ENCODE measurements at places on chromosomes 6 and 20. TPM values are rescaled to one million over a fixed set of nuclear protein-coding genes. Genes with fewer than 3 reads are reported as not detected.
A peak's percentile ranks its signal among the peaks of the same experiment; 100 is the strongest.

Gene DEF6
- total RNA-seq, result 5.7 TPM

Gene SLC26A8
- 2.9 TPM for total RNA-seq

Gene NOX3
- total RNA-seq, result not detected

Gene EPM2A
- total RNA-seq, result 17.8 TPM

Gene SLC4A11
- 12.1 TPM for total RNA-seq

Gene RSPO4
- total RNA-seq, result 0.74 TPM

GRCh38 chr20:16864963-16865362 lies 116.8 kb downstream of the OTOR start:
- DNase-seq, result no peak

DNA sequence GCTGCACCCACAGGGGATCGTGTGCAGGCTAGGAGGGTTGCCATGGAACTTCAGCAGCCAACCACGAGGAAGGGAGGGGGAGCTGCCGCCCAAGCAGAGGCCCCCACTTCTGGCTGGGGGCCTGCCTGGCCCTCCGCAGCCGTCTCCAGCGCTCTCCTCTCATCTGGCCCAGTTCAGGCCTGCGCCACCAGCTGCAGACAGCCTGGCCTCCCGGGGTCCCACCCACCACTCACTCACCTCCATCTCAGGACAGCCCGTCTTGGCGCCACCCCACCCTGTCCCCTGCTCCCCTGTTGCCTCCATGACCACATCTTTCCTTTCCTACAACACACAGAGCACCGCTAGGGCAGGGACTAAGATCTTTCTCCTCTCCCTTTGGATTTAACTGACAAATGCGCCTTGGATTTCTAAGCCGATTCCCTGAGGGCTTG lies 98.7 kb downstream of the ANKRD60 start:
- DNase-seq, result no peak

DNA sequence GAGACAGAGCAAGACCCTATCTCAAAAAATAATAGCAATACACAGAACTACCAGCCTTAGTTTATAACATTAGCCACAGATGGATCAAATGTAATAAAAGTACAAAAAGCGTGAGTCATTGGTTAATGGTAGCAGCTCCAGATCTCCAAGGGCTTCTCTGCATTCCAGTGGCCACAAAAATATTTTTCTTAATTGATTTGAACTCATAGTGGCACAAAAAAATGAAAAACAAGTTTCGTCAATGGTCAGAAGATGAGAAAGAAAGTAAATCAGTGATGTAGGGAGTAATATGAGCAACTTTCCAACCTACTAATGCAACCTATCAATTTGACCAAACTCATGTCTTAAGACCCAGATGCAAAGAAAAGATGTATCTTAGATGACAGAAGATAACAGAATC lies 79.6 kb downstream of the CEP57L1 start:
- DNase-seq, result no peak

- peak; percentile 31 for DNase-seq
Observed at GRCh38 chr6:7155871-7156579, 48.3 kb downstream of the RREB1 start.

DNA sequence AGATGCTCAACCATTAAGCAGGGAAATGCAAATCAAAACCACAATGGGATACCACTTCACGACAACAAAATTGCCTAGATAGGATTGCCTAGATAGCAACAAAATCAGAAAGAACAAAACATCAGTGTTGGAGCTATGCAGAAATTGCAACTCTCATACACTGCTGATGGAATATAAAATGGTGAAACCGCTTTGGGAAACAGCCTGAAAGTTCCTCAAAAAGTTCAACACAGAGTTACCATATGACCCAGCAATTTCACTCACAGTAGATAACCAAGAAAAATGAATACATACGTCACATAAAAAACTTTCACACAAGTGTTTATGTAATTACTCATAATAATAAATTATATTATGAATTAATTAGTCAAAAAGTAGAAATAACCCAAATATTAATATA lies 78.3 kb downstream of the MAFB start:
- no peak for DNase-seq

- no peak for DNase-seq
Observed at GRCh38 chr20:59821788-59822187, 111.6 kb downstream of the SYCP2 start.

DNA sequence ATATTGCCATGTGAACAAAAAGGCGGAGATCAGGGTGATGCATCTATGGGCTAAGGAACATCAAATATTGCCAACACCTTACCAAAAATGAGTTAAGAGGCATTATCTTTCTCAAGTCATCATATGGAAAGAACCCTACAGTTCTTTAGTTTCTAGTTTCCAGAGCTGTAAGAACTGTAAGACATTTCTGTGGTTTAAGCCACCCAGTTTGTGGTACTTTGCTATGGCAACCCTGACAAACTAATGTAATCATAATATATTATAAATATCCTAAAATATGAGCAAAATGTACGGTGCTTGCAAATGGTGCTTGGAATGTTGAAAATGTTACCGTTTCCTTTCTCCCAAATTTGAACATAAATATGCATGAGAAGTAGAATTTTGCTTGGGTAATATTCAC lies 349.6 kb downstream of the PHF3 start:
- no peak for DNase-seq

DNA sequence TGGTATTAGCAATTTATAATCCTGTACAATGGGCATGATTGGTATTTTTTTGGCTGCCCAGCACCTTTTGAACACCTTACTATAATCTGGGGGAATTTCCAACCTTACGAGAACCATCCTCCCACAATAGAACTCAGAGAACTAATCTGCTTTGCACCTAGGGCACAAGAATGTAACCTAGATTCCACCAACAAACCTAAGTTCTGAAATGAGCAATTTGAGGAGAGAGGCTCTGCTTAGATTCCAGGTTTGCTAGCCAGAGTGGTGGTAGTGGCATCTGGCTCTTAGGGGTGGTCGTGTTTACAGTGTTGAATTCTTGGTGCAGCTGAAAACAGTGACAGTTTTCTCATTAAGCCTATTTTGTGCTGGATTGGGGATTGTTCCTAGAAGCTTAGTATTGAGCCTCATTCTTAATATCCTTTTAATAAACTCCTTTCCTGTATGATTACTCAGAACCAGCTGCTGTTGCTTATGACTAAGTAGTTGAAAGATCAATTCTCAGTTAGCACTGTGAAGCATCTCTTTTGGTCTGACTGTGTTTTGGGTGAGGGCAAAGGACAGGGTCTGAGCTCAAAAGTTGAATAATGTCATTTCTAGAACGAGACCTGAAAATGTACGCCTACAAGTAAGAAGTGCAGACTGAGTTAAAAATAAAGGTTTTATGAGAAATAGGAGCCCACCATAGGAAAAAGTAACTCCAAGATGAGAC lies 385.6 kb downstream of the CDKAL1 start:
- no peak for DNase-seq

DNA sequence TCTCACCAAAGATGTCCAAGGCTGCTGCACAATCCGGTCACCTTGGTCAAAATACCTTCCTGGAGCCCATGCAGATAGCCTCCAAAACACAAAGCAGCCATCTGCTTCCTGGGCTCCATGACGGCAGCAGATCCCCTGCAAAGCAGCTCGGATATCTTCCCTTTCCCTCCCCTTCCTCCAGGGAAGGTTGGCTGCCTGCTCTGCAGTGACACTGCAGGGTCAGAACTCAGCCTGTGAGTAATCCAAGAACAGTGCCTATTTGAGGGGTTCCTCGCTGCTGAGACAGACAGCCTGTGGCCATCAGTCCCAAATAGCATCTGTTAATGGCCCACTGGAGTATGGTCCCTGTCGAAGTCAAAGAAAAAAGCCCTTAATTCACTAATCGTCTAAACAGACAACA lies 270.8 kb downstream of the PREX1 start:
- DNase-seq, result peak; percentile 9

DNA sequence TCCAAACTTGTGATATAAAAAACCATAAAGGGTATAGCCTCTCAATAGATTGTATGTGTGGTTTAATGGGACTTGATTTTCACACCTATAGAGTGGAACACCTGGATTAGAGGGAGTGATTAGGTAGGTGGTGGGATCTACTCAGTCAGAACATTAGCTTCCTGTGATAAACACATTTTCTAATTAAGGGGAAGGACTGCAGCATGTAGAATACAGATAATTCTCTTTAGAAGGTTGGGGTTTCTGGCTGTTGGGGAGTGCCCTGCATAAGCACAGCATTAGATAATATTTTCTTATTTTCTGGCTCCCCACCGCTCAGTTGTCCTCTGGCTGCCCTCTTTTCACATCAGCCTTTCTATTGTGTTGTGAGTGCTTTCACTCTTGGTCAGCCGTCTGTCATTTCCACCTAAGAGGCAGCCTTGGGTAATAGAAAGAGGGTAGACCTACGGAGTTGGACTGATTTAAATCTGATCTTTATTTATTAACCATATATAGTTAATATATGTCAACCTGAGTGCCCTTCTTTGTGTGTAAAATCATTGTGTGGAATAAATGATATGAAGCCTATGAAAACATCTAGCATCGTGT lies 8.0 kb downstream of the CSE1L start:
- DNase-seq, result no peak

GRCh38 chr6:119446609-119447008 lies 97.0 kb upstream of the MAN1A1 start:
- DNase-seq, result no peak

DNA sequence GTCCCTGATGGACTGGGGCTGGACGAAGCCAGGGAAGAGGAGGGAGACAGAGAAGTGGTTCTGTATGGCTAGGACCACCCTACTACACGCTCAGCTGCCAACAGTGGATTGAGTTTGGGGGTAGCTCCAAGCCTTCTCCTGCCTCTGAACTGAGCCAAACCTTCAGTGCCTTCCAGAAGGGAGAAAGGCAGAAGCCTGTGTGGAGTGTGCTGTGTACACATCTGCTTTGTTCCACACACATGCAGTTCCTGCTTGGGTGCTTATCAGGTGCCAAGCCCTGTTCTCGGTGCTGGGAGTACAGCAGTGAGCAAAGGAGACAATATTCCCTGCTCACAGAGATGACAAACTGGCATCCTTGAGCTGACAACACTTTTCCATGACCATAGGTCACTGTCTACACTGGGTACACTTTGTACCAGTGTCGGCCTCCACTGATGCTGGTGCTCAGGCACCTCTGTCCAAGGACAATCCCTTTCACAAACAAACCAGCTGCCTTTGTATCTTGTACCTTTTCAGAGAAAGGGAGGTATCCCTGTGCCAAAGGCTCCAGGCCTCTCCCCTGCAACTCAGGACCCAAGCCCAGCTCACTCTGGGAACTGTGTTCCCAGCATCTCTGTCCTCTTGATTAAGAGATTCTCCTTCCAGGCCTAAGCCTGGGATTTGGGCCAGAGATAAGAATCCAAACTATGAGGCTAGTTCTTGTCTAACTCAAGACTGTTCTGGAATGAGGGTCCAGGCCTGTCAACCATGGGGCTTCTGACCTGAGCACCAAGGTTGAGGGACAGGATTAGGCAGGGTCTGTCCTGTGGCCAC lies 11.3 kb upstream of the RBCK1 start:
- DNase-seq, result no peak

- no peak for DNase-seq
Observed at GRCh38 chr6:151431337-151431736, 20.6 kb downstream of the RMND1 start.

DNA sequence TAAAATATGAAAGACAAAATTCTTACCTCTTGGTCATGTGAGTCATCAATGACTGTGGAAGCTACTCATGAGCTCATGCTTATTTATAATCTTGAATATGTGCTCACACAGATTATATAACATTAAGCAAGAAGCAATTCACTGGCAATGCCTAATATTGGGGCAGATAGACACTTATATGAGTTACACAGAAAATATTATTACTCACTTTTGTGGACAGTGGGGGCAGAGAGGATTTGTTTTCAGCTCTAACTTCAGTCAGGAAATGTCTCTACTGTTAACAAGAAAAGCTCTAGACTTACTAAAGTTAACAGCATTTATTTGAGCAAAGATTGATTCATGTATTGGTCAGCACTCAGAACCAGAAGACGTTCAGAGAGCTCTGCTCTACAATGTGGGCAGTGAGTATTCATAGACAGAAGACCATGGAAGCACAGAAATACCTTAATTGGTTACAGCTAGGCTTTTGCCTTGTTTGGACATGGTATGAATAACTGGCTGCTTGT lies 85.8 kb upstream of the AHI1 start:
- no peak for DNase-seq

DNA sequence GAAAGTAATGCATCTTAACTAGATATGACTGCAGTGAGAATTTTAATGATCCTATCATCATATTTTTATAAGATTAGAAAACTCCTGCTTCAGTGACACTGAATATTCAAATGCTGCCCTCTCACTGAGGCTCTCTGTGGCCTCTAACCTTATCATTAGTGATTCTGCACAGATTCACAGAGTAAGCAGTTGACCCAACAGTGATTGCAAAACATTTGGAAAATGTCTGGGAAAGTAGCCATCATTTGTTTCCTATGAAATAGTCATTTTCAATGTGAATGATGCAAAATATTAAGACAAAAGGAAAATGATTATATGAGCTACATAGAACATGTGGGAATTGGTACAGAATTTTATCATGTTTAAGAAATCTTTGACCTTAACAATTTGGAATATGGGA lies 210.3 kb downstream of the TBX18 start:
- DNase-seq, result no peak

- no peak for DNase-seq
Observed at GRCh38 chr6:3217286-3217685, 10.2 kb downstream of the TUBB2B start.

DNA sequence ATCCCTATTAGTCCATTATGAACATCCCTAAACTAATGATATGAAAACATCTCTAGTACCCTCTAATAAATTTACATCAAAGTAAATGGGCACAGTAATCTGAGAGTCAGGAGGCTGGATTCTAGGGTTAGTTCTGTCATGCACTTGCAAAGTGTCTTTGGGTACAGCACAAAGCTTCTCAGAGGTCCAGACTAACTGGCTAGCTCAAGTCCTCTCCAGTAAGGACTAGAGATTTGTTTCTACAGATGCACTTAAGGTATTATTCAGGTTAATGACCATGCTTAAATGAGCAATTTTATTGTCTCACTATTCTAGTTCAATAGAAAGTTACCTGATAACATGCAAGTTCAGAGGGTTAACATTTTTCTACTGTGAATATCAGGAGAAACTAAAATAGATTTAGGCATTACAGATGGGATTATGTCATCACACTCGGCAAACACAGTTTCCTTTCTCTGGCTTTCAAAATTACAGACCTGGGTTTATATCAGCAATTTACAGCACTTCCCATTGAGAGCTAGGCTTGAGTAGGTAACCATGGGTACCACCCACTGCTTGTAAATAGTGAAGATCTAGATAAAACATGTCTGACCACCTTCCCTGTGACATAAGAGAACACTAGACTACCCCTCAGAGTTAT lies 402.9 kb upstream of the RUNX2 start:
- DNase-seq, result peak; percentile 48

DNA sequence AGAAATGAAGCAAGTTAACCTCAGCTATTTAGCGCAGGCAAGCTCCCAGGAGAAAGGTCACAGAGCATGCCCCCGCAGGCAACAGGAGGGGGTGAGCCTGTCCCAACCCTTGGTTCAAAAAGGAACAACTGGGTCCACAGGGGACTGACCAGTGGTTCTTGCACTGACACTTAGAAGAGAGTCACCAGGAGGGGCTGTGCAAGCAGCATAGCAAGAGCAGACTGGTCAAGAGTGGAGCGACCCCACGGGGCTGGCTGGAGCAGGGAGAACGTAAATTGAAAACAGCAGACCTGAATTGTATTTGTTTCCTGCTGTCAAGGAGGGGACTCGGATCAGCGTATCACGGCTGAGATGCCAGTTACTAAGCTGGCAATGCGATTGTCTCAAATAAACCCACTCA lies 32.8 kb downstream of the GABRR1 start:
- peak; percentile 8 for DNase-seq

All from GM23338 (cell line).